ENCODE measurements at places on chromosomes 1 and 21.

GRCh38 chr1:207868251-207868773 is 42.6 kb downstream of the CD34 start:
- DNase-seq: peak; percentile 21

DNA sequence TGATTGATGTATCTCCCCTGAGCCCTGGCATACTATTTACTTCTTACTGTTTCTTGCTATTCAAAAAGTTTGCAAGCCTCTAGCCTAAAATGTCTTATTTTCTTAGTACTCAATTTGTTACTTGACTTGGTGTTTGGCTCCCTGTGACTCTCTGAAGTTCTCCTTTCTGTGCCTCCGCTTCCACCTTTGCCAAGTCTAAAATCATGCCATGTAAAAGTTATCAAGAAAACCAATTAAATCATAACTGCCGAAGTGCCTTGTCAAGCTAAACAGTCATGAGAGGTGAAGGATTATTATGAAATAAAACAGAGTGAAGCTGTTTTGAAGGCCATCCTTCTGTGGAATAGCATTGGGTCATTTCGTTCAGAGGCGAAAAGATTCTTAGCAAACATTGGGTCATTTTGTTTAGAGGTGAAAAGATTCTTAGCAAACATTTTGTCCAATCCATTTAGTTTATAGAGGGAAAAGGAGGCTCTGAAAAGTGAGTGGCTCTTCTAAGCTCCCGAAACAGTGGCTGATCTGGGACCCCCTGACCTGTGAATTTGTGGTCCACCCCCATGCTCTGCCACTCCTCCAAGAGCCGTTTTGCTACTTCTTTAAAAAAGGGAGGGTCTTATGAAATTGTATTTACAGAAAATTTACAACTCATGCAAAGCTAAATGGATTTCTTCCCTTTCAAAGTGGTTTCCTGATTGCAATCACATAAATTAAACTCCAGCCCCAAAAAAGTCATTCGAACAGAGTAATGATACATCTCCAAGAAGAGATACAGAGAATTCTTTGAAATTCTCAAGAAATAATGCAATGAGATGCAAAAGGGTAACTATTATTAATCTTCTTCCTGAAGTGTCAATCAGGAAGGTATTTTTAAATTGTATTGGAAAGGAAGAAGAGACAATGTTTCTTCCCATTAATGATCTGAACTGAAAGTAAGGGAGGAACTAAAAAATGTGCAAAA is 141.4 kb downstream of the RUNX1 start:
- no peak for DNase-seq

- no peak for DNase-seq
These were observed 1411.7 kb upstream of the B3GALT2 start for GRCh38 chr1:194598098-194598497.

- DNase-seq: no peak
These were observed 6.1 kb downstream of the PRXL2B start for GRCh38 chr1:2592672-2593071.

DNA sequence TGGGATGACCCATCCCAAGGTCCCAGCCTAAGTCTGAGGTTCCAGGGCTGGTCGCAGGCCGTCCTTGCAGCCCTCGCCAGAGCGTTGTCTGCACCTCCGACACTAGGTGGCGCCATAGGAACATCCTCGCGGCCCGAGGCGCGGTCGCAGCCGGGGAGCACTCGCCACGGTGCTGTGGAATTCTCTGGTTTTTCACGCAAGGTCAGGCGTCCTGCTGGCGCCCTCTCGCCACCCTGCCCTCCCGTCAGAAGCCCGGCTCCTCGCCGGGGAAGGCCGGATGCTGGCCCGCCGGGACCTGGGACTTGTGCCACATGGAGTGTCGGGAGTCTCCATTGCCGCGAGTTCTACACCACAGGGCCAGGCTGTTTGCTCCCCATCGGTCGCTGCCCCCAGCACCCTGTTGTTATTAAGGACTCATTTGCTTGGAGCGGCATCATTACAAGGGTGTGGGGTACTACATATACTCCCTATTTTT is 196.8 kb upstream of the LMO4 start:
- DNase-seq: peak; percentile 83

DNA sequence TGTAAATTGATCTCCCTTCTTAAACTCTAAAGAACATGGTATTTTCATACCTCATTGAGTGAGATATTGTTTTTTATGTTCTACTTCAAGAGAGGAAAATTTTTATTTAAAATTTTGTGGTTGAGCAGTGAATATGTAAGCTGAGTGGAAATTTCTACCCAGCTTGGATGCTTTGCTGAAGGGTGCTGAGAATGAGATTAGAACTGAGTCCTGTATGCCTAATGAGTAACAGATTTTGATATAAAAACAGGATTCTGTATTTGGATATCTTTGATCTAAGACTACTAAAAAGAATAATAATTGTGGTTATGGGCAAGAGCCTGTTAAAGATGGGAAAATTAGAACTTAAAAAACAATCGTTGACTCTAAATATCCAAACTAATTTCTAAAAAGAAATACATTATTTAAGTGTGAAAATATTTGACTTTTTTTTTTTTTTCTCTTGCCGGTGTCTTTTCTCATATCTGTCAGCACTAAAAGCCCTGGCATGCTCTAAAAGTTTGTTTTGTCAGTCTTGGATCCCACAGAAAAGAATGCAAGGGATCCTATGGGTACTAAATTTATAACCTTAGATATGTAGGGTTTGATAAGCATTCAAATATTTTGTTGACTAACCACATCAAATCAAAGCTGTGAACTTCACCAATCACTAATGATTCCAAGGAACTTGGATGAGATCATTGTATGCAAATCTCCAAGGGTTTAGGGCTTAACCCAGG is 652.3 kb downstream of the PTPRC start:
- no peak for DNase-seq

GRCh38 chr1:217067642-217068041 is 344.4 kb upstream of the ESRRG start:
- DNase-seq: no peak

- peak; percentile 33 for DNase-seq
These were observed 12.1 kb upstream of the DEGS1 start for GRCh38 chr1:224170748-224171478.

- DNase-seq: no peak
These were observed 112.5 kb downstream of the RERE start for GRCh38 chr1:8704866-8705506.

GRCh38 chr21:21196087-21196486 is 197.9 kb downstream of the NCAM2 start:
- no peak for DNase-seq

DNA sequence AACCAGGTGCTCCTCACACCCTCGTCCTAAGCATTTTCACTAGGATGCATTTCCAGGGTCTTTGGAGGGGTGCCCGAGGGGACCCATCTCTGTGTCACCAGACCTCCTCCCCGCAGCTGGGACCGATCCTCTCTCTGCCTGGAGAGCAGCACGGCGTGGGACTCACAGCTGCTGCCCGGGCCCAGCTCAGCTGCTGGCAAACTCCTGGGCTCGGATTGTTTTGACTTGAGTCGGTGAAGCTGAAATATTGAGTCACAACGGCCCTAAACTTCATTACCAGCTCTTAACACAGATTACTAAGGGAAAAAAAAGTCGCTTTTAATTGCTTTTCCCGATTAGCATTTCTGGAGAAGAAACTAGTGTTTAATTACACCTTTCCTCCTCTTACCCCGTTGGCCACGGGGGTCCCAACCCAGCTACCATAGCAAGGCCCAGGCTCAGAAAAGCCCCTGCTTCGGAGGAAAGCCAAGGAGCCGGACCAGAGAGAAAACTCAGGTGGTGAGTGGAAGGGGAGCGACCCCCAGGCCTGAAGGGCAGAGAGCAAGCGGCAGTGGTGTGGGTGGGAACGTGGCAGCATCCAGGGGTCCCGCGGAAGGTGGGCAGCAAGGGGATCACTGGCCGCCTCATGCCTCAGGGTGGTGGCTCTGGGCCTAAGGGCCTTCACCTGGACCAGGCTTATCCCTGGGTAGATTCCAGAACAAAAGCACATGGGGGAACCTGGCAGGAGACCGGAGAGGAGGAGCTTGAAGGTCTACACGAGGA is 41.7 kb downstream of the CASZ1 start:
- DNase-seq: no peak
